ENCODE measurements at places on chromosomes 1 and 21. TPM values are rescaled to one million over a fixed set of nuclear protein-coding genes. Genes with fewer than 3 reads are reported as not detected.

MAP3K7CL gene
- 7.7 TPM for total RNA-seq

OR2T29 gene
- total RNA-seq: 3.4 TPM

- no peaks in the 10 kb centered on the region for H3K36me3 ChIP-seq
- H3K27ac ChIP-seq: no peak overlapping the region
- H3K27me3 ChIP-seq: peaks cover 2% of the 10 kb centered on the region
- no peaks in the 10 kb centered on the region for H3K4me1 ChIP-seq
Observed at GRCh38 chr1:166915941-166916340, 39.9 kb upstream of the TADA1 start.

GRCh38 chr1:231165371-231165770 is 3.5 kb downstream of the TRIM67 start:
- DNase-seq: no peak
- no peak overlapping the region for H3K4me3 ChIP-seq
- H3K4me1 ChIP-seq: no peaks in the 10 kb centered on the region
- H3K36me3 ChIP-seq: no peaks in the 10 kb centered on the region
- peaks cover 4% of the 10 kb centered on the region for H3K27me3 ChIP-seq

XCL2 gene
- total RNA-seq: 2.1 TPM

GRCh38 chr1:168099337-168099801 is 37.4 kb downstream of the GPR161 start:
- no peak overlapping the region for H3K27ac ChIP-seq
- no peaks in the 10 kb centered on the region for H3K36me3 ChIP-seq
- no peaks in the 10 kb centered on the region for H3K27me3 ChIP-seq
- no peak for DNase-seq
- no peak overlapping the region for H3K4me3 ChIP-seq

GRCh38 chr1:6783936-6784559 is 1.2 kb upstream of the CAMTA1 start:
- H3K27me3 ChIP-seq: no peaks in the 10 kb centered on the region
- peak overlapping the region; percentile 90 for H3K27ac ChIP-seq
- H3K4me3 ChIP-seq: peak overlapping the region; percentile 88
- no peak for DNase-seq
- H3K36me3 ChIP-seq: no peaks in the 10 kb centered on the region
- H3K4me1 ChIP-seq: peaks cover 5% of the 10 kb centered on the region

C8A gene
- 0.19 TPM for total RNA-seq

DNA sequence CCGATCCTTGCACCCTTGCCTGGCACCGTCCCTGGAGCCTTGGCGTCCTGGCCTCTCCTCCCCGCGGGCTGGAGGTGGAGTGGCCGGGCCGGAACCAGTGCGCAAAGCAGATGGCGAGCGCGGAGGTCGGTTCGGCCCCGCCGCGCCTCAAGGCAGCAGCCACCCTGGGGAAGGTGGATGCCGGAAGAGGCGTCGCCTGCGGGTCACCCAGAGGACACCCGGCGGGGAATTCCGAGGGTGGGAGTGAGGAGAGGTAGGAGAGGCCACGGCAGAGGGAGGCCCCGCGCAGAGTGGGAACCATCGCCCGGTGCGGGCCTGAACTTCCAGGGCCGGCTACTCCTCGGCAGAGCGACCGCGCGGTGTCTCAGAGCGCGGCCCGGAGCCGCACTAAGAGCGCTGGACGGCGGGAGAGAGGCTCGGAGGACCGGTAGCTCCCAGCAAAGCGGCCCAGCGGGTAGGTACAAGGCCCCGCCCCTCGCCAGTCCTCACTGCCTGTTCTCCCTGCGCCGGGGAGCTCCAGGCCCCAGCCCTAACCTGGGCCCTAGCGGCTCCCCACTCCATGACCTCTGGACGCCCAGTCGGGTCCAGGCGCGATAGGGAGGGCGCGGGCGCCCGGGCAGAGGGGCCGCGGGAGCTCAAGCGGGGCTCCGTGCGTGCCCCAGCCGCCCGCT is at the start of gene RNF207:
RNF207 (plus strand) TSS at position 271 of the 671 bp plus-strand sequence. CDS start 417 bp downstream, outside the sequence.
- H3K27ac ChIP-seq: peak within 1 kb of the TSS; percentile 88
- H3K36me3 ChIP-seq: peaks cover 3% of the 10 kb centered on the region
- H3K27me3 ChIP-seq: no peaks in the 10 kb centered on the region
- peak within 1 kb of the TSS; percentile 75 for H3K4me3 ChIP-seq

RNF223 gene
- total RNA-seq: not detected

DNA sequence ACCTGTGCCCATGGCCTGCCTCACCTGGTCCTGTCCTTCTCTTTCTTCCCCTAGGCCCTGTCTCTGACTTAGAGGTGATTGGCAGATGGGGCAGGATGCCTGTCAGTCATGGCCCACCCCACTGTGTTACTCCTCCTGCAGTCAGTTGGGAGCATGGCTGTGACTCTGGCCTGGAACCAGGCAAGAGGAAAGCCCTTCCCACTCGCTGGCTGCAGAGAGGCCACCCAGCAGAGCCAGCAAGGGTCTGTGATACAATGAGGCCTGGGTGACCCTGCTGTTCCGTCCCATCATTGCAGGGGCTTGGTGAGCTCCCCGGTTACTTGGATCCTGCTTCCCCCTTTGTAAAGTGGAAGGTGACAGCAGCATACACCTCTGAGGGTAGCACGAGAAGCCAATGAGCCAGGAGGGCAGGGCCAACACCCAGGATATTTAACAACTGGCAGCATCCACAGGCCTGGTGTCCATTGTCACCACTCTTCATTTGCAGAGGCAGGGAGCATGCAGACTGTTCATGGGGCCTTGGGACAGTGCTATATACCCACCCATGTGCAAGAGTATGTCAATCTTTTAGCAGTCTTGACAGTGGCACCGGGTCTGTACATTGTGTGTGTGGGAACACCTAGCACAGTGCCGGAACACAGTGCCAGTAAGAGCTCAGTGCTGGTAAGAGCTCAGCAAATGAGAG is 191.0 kb upstream of the C1orf174 start:
- H3K36me3 ChIP-seq: no peaks in the 10 kb centered on the region
- H3K27ac ChIP-seq: no peak overlapping the region
- no peak overlapping the region for H3K4me3 ChIP-seq
- no peaks in the 10 kb centered on the region for H3K27me3 ChIP-seq

DNA sequence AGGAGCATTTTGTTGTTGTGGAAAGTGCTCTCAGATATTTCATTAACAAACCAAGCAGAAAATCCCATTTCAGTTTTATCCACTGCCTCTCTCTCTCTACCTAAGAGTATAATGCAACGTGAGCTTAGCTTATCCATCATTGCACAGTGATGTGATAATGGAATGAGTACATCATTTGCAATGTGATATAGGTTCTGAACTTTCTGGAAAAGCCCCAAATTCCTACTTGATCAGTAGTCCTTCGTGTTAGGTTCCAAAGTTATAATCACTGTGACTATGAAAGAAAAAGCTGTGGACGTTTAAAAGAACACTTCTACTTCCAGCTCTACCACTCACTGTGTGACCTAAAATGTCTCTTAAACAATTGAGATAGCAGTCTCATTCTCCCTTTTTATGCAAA is 76.4 kb upstream of the PRMT6 start:
- H3K4me1 ChIP-seq: no peaks in the 10 kb centered on the region
- H3K27me3 ChIP-seq: no peaks in the 10 kb centered on the region
- DNase-seq: no peak
- no peak overlapping the region for H3K27ac ChIP-seq

GUCA2A gene
- not detected for total RNA-seq

- H3K4me3 ChIP-seq: no peak overlapping the region
- no peaks in the 10 kb centered on the region for H3K4me1 ChIP-seq
- no peaks in the 10 kb centered on the region for H3K36me3 ChIP-seq
- H3K27me3 ChIP-seq: no peaks in the 10 kb centered on the region
- DNase-seq: no peak
Observed at GRCh38 chr1:232274236-232274855, 355.6 kb downstream of the SIPA1L2 start.

DNA sequence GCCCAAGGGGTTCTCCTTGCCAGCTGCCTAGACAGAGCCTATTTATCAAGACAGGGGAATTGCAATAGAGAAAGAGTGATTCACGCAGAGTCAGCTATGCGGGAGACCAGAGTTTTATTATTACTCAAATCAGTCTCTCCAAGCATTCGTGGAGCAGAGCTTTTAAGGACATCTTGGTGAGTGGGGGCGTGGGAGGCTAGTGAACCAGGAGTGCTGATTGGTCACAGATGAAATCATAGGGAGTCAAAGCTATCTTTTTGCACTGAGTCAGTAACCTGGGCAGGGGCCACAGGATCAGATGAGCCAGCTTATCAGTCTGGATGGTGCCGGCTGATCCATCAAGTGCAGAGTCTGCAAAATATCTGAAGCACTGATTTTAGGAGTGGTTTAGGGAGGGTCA is 64.8 kb upstream of the MRPS6 start:
- H3K4me1 ChIP-seq: no peaks in the 10 kb centered on the region
- H3K27ac ChIP-seq: no peak overlapping the region
- DNase-seq: no peak
- H3K4me3 ChIP-seq: no peak overlapping the region
- no peaks in the 10 kb centered on the region for H3K36me3 ChIP-seq

MASP2 gene
- not detected for total RNA-seq

- no peak overlapping the region for H3K4me3 ChIP-seq
- H3K27me3 ChIP-seq: no peaks in the 10 kb centered on the region
- no peak overlapping the region for H3K27ac ChIP-seq
- H3K36me3 ChIP-seq: 0 out of 2 replicates have a peak, but pooled peaks cover 2% of the 10 kb centered on the region
- no peaks in the 10 kb centered on the region for H3K4me1 ChIP-seq
Observed at GRCh38 chr1:20882837-20883236, 95.7 kb upstream of the HP1BP3 start.

- no peak overlapping the region for H3K27ac ChIP-seq
- no peak overlapping the region for H3K4me3 ChIP-seq
- no peaks in the 10 kb centered on the region for H3K36me3 ChIP-seq
- H3K27me3 ChIP-seq: peaks cover 4% of the 10 kb centered on the region
- H3K4me1 ChIP-seq: no peaks in the 10 kb centered on the region
- peak; percentile 24 for DNase-seq
Observed at GRCh38 chr1:205918955-205919746, 24.1 kb downstream of the SLC26A9 start.
